ENCODE measurements at places on chromosomes 7 and 10. TPM values are rescaled to one million over a fixed set of nuclear protein-coding genes. Genes with fewer than 3 reads are reported as not detected.

DNA sequence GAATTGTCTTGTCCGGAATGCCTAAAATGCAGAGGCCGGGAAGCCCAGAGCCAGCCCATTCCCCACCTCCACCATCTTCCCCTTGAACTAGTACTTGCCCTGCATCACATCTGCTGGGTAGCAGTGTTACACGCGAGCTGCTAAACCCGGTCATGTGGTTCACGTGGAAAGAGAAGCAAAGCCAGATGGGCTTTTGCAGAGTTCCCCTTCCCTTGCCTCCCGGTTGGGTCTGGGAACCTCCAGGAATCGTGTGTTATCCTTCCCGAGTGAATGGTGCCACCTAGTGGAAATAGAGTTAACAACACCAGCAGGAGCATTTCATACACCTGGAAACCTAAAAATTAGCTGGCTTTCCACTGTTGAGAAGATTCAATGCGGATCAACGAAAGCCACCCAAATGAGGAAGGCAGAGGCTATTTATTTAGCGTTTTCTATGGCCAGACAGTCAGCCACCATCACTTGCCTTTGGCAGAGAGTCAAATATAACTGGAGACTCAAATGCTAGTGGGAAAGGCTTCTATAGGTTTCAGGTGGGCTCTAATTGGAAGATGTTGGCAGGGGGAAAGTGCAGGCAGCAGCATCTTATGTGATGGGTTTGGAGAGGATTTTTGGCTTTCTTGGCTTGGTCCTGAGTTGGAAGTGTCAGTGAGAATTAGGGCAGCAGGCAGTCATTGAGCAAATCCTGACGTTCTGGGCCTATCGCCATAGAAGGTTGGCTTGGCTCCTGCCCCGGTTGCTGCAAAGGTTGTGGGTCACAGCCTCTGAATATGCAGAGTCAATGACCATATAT lies 12.9 kb upstream of the DENND2A start:
- peak; percentile 85 for DNase-seq

GRCh38 chr7:46058086-46058823 lies 137.2 kb upstream of the IGFBP3 start:
- DNase-seq, result peak; percentile 83

- peak; percentile 54 for DNase-seq
Measured at GRCh38 chr7:491292-491957, 28.2 kb downstream of the PDGFA start.

DNA sequence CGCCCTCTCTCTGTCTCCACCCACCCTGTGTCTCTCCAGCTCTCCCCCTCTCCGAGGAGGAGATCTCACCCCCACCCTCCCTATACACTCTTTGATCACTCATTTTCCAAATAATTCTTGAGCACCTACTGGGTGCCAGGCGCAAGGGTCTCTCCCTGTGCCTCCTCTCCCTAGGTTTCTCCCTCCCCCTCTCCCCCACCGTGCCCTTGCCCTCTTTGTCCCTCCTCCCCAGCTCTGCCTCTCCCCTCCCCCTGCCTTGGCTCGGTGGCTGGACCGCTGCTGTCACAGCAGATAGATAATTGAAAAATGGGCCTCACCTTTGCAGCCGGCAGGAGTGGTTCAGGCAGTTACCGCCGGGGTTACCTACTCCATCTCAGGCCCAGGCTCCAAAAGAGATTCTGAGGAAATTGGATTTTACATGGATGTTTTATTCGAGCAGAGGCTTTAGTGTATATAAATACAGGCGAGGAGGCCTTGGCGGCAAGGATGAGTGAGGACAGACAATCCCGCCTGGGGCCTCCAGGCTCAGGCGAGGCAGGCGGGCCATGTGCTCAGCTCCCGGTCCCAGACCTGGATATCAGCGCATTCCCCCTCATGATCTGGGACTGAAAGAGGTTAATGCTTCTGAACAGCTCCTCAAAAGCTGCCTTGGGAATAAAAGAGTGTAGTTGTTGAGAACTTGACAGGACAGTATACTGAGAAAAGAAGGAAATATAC lies 60.8 kb upstream of the BTRC start:
- no peak for DNase-seq

- DNase-seq, result no peak
Measured at GRCh38 chr7:51067258-51067657, 249.4 kb downstream of the COBL start.

- no peak for DNase-seq
Measured at GRCh38 chr10:49661140-49661856, 18.2 kb upstream of the C10orf53 start.

GRCh38 chr7:45162943-45163691 lies 5.5 kb downstream of the RAMP3 start:
- no peak for DNase-seq

Gene PNLIPRP3
- total RNA-seq, result not detected

Gene CCDC186
- 10.0 TPM for total RNA-seq

Data from RPMI7951 (cell line).